Stimulated activated CD4-positive, alpha-beta T cell treated with anti-CD3 and anti-CD28 coated beads, TNF-alpha, amount 100 ng/mL, for 1 hour (primary cell): ENCODE measurements at places on chromosomes 4 and X.

DNA sequence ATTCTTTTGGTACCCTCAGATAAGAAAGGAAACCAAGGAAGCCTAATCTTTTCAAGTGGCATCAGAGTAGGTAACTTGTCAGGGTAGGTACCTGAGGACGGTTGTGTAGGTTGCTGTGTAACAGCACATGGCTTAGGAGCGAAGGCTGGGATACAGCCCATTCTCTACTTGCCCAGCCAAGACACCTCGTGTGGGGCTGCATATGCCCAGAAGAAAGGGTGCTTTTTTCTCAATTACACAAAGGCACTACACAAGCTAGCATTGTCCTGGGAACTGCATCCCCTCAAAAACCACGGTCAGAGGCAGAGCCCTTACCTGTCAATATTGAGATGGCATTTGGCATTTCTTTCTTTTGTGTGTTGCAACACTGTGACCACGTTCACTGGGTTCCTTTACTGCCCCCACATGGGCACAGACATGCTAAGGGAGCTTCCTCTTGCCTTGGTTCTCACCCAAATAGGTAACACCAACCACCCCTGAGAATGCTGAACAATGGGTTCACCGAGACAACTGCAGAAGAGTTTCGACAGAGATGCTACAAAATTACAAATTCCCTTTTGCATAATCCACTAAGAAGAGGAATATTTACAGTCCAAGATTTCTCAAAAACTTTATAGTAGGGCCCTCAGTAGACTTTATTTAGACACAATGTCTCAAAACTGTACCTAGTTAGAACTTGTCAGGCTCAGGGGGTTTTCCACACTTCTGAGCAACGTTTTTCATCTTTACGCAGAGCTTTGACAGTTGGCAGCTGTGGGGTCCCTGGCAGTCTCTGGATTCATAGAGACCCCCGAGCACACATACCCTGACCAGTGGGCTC is 35.8 kb upstream of the TNIP3 start:
- DNase-seq, result no peak

DNA sequence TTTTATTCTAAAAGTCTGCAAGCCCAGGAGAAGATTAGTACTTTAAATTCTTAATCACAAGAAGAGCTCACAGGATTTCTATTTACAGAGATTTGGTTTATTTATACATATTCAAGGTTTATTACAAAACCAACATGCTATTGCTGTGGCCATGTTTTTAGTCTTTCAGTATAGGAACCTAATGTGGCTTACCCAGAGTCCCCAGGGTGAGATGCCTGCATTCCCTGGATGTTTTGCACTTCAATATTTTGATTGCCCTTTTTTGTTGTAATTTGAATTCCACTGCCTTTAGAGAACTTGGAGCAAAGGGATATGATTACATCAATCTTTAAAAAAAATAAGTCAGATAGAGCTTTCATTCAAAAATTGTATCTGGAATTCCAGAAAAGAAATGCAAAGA is 146.0 kb upstream of the FRMPD4 start:
- no peak for DNase-seq

DNA sequence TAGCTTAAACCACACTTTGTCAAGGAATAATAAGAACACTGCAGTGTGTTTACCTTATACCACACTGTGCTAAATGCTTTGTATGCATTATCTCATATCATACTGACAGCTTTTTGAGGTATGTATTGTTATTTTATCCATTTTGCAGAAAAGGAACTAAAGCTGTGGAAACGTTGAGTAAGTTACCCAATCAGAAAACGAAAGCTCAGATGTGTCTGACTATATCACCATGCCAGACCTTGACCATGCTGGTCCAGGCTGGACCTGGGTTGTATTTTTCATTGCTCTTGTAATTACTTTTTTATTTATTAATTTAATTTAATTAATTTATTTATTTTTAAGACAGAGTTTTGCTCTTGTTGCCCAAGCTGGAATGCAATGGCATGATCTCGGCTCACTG is 2.1 kb downstream of the HSD17B11 start:
- DNase-seq, result no peak

DNA sequence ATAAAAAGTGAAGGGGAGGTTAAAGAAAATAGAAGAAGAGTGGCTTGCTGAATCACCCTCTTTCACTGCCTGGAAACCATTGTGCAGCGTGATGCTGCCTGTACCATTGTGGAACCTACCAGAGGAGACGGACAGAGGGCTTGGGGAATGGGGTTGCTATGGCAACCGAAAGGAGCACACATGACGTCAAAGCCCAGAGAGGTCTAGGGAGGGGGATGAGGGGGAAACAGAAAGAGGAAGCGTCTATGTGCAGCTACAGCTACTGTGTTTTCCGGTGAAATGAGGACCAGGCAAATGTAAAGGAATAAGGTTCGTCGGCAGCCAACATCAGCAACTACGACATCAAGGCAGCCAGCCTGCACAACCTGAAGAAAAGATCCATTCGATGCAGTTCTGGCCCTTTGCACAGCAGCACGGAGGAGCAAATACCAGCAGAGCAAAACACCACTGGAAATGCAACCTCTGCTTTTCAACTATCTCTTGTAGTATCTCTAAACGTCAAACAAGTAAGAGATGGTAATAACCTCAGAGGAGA is at the start of gene MAPK10:
TSS of gene MAPK10 (minus strand) at position 110 of the 535 bp plus-strand sequence.
- no peak for DNase-seq

DNA sequence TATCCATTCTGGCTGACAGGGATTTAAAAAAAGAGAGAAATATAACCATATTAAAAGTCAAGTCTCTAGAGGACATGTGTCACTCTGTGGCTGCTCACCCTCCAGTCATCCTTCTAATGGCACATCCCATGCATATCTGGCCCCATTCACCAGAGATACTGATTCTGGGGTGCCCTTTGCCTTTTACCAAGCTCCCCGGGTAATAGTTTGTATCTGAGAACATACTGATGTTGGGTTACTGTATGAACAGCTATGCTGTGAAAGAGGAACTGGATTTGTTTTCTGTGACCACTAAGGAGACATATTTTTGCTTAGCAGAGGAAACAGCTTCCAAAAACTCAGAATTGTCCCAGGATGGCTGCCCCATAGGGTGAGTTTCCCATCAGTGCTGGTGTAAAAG is 56.0 kb downstream of the SAT1 start:
- DNase-seq, result no peak

- no peak for DNase-seq
Observed at GRCh38 chr4:186557061-186557460, 1.7 kb upstream of the MTNR1A start.

- no peak for DNase-seq
Observed at GRCh38 chr4:169492436-169493163, 119.8 kb downstream of the NEK1 start.

DNA sequence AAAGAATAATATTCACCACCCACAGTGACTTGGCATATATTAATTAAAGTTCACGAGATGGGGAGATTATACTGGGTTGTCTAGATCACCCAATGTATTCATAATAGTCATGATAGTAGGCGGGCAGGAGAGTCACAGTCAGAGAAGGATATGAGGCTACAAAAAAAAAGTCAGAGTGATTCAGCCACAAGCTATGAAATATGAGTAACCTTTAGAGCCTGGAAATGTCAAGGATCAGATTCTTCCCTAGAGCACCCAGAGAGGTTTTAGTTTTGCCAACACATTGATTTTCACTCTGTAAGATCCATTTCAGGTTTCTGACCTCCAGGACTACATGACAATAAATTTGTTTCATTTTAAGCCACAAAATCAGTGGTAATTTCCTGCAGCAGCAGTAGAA is 501.9 kb downstream of the GABRG1 start:
- no peak for DNase-seq

DNA sequence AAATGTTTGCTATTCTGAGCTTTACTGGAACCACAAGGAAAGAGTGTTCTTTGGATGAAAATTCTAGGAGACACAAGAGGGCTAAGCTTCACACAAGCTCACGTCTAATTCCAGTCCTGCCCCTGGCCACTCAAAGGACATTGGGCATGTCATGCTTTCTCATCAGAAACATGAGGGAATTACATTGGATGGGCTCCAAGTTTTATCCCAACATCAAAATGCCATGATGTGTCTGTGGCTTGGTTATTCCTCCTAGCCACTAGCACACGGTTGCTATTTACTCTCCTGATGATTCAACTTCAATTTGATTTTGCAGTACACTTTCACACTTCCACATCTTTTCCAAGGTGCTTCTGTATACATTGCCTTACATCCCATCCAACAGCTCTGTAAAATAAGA is 149.6 kb upstream of the FAM9B start:
- no peak for DNase-seq

DNA sequence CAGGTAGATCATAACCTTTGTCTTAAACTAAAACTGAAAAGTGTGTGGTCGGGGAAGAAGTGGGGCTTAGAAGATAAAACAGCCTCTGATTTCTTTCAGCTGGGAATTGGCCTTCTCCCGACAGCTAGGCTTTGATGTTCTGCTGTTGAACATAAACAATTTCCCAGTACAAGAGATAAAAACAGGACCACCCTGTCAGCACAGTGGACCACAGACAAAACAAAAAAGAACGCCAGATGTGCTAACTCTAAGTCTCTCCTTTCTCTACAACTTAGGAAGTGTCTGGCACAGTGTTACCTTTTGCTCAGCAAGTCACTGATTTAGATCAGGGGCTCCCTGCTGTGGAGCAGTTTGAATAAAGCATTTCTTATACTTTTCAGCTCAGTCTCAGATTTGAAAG is 87.5 kb upstream of the UXT start:
- DNase-seq, result no peak

- DNase-seq, result no peak
Observed at GRCh38 chr4:67616478-67616877, 58.0 kb downstream of the STAP1 start.

DNA sequence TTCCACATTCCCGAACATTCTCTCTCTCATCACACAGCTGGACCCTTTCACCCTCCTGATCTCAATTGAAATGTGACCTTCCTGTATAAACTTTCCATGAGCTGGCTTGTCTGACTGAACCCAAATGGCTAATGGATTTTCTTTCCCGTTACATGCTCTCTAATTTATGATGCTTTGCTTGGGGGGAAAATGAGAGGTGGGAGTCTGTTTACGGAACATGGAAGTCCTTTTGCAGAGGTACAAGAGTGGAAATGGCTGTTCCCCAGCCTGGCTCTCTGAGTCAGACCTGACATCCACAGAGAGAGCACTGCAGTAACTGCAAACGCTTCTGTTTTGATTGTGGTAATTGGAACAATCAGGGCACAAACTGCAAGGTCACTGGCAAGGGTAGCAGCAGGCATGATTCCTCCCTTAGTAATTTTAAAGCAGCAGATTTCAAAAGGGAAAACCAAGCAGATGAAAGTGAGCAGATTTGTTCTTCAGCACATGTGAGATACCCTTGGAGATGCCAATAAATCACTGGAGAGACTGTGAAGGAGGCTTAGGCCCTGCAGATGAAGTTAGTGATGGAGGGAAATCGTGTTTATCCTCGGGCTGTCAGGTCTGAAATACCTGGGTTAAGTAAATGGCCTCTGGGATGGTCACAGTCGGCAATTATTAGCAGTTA is 83.9 kb downstream of the SNCA start:
- no peak for DNase-seq

DNA sequence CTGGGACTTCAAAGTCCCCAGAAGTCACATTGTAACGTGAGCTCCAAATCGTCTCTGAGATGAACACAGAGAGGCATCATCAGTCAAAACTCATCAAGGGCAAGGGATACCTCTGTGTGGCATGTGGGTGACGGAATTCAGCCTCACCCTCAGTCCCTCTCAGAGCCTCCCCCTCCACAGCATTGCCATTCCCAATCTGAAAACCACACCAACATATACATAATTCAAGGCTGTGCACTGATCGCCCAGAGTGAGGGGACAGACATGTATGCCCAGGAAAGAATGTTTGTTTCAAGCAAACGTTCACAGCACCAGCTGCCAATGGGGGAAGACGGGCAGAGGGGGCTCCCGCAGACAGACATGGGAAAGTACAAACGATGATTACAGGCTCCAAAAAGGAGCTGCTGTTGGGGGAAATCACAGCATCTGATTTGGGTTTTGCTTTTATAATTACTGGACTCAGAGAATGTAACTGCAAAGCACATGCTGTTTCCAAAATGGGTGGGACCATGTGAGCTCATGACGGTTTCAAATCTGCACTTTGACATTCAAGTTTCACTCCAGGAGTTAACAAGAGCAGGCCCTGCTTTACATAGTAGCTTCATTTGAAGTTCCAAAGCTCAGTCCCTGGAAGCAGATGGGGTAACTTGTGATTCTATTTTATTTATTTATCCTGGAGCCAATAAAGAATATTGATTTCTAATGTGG is 88.3 kb downstream of the CLCN4 start:
- no peak for DNase-seq

GRCh38 chr4:185689407-185689806 is 122.6 kb downstream of the SORBS2 start:
- no peak for DNase-seq

- DNase-seq, result no peak
Observed at GRCh38 chr4:133096972-133097371, 52.1 kb upstream of the PCDH10 start.

- DNase-seq, result no peak
Observed at GRCh38 chrX:55523356-55523755, 33.7 kb upstream of the USP51 start.

DNA sequence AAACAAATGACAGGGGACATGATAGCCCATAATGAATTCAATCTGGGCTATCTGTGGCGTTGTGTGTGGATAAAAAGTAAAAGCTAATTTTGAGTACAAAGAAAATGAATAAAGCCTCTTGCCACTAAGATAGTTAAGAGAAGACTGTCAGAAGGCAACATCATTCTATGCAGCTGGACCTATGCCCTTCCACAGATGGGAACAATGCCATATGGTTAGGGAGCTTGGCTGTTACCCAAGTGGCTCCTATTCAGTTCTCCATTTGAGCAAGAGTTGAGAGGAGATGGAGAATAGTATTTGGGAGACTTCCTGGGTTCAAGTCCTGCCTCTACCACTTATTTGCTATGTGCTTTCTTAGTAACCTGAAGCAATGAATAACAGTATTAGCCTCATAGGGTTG is 107.7 kb downstream of the ANXA3 start:
- DNase-seq, result no peak

DNA sequence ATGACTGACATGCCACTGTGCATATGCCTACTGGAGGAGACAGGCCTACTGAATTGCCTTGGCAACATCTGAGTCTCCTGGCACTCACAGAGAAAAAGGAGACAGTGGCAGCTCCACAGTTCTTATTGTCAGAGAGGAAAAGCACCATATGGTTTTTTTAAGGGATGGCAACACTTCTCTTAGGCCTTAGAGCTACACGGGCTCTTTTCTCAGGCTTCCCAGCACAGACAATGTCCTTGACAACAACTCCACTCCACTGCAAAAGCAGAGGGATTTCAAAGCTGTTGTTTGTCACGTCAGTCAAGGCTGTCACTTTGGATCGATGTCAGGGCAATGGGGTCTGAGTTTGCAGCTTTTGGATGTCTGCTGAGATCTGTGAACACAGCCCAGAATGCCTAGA is 4.7 kb upstream of the CLCN4 start:
- no peak for DNase-seq

GRCh38 chr4:8582941-8583654 is 2.9 kb downstream of the GPR78 start:
- no peak for DNase-seq

- DNase-seq, result no peak
Observed at GRCh38 chrX:29634516-29634915, 580.8 kb upstream of the MAGEB2 start.

GRCh38 chrX:154313147-154313546 is 17.6 kb downstream of the TKTL1 start:
- no peak for DNase-seq

GRCh38 chr4:1047976-1048772 is 36.7 kb downstream of the FGFRL1 start:
- no peak for DNase-seq
